ENCODE measurements at places on chromosomes 12 and 14.

- DNase-seq: no peak
Measured at GRCh38 chr14:101069228-101069549, 165.7 kb upstream of the RTL1 start.

DNA sequence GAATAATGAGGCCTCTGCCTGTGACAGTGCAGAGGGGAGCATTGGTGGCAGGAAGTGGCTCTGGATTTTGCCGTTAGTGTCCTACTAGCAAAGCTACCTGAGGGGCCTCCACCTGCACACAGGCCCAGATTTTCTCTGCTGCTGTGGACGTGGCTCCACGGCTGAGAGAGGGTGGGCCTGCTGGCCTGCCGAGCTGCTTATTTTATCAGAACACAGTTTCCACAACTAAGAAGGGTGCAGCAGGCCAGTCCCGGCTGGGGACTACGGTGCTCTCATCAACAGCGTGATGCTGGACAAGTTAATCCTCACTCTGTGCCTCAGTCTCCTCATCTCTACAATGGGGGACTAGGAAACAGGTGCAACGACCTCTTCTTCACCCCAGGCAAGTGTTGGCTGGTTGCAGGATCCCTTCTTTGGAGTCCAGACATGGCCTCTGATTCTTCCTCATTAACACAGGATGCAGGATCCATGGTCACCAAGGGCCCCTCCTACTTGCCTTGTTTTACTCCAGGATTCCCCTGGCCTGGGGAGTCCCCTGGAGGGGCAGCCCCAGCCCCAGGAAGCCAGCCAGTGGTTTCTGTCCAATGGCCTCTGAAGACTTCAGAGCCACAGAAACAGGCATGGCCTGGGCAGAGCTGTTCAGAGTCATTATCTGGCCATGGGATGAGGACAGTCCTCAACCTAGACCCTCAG lies 3.3 kb downstream of the FAM181A start:
- no peak for DNase-seq

- DNase-seq: no peak
Measured at GRCh38 chr14:37194698-37195097, 3.0 kb upstream of the MIPOL1 start.

DNA sequence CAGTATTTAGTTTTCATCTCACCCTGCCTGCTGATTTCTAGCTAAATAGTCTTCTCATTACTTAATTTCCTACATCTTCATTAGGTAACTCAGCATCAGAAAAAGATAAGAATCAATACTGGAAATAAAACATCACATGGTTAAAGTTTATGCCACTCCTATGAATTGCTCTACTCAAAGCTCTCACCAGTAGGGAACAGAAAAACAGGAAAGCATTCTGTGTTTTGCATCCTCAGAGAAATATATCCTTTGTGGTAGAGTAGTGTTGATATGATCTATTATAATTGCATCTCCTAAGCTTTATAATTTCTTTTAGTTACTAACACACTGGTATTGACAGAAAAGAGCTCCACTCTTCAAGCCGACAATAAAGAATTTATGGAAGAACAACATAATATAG lies 9.9 kb downstream of the CPNE8 start:
- DNase-seq: no peak

GRCh38 chr12:47033081-47033480 lies 46.3 kb upstream of the PCED1B start:
- DNase-seq: no peak

DNA sequence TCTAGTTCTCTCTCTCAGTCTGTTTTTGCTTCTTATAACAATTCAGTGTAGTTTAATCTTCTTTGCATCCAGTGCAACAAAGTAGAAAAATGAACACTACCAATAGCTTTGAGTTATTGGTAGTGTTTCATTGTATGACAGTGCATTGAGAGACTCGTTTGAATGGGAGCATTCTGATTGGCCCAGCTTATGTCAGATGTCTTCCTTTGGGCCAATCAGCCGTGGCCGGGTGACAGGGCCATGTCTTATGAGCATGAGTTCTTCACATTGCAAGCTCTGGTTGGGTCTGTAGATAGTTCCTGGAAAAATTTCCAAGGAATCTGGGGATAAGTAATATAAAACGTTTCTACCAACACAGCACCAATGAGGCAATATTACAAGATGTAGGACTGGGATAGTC lies 36.5 kb downstream of the GYS2 start:
- no peak for DNase-seq

DNA sequence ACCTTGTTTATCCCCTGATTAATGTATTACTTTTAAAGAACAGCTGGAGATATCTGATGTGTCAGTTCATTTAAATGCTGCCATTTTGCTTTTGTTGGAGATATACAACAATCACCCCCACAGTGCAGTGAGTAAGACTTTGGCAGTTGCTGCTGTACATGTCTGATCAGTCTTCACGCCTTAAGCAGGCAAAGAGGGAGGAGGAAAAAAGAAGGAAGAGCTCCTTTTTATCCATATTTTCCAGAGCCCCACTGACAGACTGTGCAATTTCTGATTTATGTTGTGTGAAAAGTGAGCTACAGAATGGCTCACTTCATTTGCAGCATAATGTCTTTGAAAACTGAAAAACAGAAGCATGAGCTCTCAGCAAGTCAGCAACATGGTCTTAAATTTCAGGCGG lies 319.7 kb upstream of the LRIG3 start:
- no peak for DNase-seq

Data from CD4-positive, alpha-beta memory T cell (primary cell).